ENCODE measurements at places on chromosomes 7 and 10.

GRCh38 chr10:4058514-4059029 lies 273.6 kb upstream of the KLF6 start:
- no peak for DNase-seq

DNA sequence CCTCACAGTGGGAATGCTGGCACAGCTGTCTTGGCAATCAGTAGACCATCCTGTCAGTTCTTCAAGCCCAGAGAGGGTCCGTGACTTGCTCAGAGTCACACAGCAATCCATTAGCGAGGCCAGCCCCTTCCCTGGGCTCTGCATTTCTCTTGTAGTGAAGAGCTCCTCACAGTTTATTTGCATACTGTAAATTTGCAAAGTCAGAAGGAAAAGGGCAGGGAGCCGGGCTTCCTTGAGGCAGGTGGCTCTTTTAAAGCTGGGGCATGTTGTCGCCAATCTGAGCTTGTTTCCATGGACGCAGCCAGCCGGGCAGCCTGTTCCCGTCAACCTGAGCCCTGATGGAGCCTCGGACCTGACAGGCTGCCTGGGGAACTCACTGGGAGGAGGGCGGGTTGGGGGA lies 123.4 kb downstream of the CUX1 start:
- no peak for DNase-seq

DNA sequence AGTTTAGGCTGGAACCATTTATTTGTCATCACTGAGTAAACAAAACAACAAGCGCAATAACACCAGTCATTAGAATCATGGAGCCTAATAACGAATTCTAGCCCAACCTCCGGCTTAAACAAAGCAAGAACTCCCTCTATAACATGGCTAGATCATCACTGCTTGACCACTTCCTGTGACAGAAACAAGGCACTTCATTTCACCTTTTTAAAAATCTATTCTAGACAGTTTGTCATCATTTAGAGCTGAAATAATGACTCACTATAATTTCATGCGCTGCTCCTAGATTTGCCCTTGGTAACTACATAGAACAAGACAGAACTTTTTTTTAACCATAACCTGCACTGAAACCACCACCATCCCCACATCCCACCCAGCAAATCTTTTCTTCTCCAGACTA lies 81.3 kb downstream of the OSBPL3 start:
- DNase-seq, result no peak

DNA sequence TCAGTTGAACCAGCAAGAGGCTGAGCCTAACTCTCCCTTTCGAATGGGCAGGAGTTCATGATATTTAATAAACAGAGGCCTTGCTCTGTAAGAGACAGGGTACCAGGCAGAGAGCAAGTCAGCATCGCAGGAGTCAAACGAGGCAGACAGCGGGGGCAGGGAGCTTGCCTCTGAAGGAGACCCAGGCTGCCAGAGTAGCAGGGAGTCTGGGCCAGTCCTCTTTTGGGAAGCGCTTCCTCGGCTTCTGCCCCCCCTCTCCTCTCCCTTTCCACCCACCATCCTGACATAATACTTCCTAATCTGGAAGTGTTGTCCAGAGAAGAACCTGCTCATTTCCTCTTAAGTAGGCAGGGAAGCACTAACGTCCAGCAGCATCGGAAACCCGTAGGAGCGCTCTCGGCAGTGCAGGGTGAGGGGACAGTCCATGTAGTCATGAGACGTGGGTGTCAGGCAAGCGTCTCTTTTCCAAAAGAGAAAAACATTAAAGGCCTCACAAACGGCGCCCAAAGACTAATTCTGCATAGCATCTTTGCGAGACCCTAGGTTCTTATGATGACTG lies 171.1 kb downstream of the EGFR start:
- no peak for DNase-seq

DNA sequence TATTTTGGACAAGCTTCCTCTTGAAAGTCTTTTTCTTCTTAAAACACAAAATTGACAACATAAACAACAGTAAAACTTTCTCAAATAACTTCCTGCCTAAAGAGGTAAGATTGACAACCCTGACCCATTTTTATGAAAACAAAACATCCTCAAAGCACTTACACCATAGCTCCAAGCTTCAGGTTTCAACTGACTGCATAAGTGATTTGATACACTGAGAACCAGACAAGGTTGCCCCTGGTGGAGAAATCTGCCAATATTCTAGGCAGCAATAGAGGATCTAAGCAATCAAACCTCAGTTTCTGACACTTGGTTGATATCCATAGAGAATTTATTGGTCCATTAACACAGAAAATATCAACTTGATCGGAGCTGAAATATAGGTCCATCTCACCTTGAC lies 147.8 kb downstream of the ELAPOR2 start:
- DNase-seq, result no peak

- DNase-seq, result no peak
Measured at GRCh38 chr10:125700355-125700911, 17.5 kb upstream of the TEX36 start.

- DNase-seq, result no peak
Measured at GRCh38 chr7:96016056-96016586, 243.8 kb downstream of the DYNC1I1 start.

- DNase-seq, result peak; percentile 65
Measured at GRCh38 chr7:135147341-135147898, 452 bp upstream of the TMEM140 start.

GRCh38 chr10:131978366-131978765 lies 3.4 kb downstream of the BNIP3 start:
- DNase-seq, result no peak

DNA sequence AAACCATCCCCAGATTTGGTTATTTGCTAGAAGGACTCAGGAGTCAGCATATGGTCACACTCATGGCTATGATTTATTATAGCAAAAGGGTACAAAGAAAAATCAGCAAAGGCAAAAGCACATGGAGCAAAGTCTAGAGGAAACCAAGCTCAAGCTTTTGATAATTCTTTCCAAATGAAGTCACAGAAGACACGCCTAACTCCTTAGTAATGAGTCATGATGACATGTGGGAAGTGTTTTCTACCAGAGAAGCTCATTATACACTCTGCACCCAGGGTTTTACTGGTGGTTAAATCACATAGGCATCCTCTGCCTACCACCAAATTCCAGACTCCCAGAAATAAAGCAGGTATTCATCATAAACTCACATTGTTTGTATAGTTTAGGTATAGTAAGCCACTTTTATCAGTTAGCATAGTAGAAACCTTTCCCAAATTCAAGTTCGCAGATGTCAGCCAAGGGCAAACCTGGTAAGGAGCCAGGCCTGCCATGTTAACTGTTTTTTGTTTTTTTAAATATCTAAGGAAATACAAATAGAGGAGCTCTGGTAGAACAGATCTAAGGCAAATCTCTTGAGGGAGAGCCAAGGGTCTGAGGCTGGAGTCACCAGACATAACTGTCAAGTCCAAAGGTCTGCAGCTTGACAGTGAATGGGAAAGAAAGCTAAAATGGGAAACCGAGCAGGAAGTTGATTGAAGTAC lies 15.4 kb upstream of the HIBADH start:
- no peak for DNase-seq

GRCh38 chr10:110737886-110738634 lies 93.9 kb downstream of the RBM20 start:
- DNase-seq, result no peak

DNA sequence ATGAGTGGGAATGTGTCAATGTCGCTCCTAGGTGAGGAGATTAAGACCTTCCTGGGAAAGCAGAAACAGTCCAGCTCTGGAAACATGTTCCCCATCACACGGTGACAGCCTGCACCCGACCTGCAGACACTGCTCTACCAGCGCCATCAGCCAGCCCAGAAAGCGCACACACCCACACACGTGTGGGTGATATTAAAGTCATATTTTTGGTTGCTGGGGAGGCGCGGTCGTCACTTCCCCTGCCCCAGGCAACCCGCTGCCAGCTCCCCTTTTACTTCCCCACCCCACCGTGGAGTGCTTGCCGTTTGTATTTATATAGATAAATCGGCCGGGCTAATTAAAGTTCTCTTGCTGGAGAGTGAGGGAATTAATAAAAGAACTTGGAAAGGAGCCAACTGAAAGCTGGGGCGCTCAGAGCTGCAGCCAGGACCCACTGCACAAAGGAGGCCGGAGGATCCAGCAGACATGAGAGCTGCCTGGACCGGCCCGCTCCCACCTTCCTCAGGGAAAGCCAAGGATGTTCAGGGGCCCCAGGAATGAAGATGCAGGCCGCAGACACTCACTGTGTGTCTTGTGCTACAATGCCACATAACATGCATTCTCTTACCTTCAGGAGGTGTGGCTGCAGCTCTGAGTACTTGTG lies 145.2 kb upstream of the UNC5B start:
- no peak for DNase-seq

DNA sequence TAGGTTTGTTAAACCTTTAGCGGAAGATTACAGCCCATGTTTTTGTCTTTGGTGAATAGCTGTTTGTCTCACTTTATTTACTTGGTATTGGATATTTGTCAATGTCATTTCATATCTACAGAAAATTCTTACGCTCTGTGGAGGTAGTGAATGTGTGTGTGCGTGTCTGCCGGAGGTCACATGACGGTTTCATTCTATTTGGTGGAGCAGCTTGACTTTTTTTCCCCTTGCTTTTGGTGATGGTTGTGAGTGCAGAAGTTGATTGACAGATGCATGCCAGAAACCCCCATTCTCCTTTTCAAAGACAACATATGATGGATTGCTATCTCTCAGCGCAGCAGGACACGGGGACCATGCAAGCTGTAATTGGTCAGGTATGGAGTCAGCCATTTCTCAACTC lies at the start of gene POU6F2:
Gene POU6F2 (plus strand): TSS at position 225 of the 400 bp plus-strand sequence. CDS start 45 bp downstream, at position 270.
- no peak for DNase-seq

DNA sequence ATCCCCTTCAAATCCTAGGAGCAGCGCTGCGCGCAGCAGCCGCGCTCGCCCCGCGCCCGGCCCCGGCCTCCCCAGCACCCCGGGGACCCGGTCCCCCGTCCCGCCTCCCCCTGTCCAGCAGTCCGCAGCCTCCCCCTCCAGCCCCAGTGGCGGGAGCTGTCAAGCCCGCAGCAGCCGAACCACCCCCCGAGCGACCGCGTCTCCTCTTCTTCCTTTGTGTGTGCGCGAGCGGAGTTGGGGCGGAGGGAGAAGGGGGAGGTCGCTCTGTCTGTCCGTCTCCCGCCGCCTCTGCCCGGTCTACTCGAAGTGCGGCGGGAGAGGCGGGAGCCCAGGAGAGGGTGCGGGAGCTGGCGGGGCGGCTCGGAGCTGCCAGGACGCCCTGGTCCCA lies 375 bp upstream of the CHN2 start:
- DNase-seq, result no peak

GRCh38 chr7:75817116-75817515 lies 3.5 kb upstream of the CCL24 start:
- DNase-seq, result no peak

DNA sequence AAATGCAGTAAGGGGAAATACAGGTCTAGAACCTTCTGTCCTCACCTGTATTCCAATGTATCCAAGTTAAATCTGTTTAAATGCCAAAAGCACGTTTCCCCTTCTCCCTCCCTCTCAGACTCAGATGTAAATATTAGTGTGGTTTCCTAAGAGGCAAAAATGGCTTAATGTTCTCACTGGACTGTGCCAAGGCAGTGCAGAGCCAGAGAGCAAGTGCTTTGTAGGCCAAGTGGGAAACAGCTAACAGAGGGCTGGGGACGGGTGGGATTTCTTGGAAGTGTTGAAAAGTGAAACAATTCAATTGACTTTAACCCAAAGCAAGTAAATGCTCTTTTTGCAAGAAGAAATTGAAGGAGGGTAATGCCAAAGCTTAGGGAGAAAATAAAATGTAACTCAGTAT lies 103.1 kb downstream of the GSAP start:
- DNase-seq, result no peak

DNA sequence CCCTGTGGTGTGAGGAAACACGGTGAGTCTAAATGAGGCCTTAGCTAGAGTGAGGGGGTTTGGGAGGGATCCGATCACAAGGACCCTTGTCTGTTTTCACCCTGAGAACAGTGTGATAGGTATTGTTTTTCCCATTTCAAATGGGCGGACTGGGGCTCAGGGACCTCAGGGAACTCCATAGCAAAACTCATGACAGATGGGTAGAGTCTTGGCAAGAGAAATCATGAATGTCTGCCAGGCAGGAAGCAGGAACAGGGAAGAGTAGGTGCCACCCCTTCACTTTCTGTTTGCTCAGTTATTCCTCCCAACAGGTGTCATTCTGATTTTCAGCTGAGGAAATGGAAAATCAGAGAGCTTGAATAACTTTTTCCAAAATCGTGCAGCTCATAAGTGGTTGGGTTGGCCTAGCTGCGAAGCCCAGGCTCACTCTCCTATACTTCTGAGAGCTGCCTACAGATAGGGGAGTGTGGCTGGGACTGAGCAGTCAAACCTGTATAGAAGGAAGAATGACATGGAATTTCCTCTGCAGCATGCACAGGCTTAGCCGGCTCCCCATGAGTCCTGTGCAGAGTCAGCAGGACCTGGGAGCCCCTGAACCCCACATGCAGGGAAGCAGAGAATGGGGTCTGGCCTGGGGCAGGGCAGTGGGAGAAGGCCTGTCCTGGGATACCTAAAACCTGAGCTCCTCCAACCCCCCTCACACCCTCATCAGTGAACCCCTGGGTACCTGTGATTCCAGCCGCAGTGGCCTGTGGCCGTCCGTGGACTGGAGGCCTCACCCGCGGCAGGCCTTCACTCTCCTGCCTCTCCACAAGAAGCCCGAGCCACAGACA lies 17.6 kb upstream of the C10orf105 start:
- DNase-seq, result no peak

- no peak for DNase-seq
Measured at GRCh38 chr7:130181263-130181605, 24.0 kb downstream of the TMEM209 start.

GRCh38 chr7:1693991-1694524 lies 24.0 kb downstream of the ELFN1 start:
- DNase-seq, result peak; percentile 31

GRCh38 chr7:116522247-116522646 lies 2.6 kb upstream of the CAV1 start:
- no peak for DNase-seq

- DNase-seq, result no peak
Measured at GRCh38 chr10:58838561-58839208, 326.0 kb downstream of the BICC1 start.

DNA sequence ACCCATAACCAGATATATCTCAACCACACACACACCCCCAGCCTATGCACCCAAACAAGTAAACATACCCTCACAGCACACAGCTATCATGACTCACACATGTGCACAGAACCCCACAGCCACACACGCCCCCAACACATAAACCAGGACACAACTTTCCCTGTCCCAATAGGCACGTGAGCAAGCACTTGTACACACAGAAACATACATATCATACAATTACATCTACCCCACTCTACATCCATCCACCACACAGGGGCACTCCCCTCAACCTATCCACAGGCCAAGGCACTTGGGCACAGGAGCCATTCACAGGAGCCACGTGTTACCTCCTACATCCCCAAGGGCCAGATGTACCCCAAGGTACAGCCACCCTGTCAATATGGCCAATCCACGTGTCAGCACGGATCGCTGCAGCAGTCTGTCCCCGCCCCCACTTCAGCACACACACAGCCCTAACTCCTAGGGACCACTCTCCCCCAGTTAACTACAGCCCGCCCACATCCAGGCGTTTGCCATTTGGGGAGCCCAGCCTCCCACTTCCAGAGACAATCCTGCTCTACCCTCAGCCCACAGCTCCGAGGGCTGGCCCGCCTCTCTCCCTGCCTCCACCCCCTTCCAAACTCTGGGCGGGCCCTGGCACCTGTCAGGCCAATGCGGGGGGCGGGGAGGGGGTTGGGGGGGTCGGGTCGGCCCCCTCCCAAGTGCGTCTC lies 163.5 kb downstream of the SH3PXD2A start:
- no peak for DNase-seq

GRCh38 chr10:27504808-27505460 lies 830 bp downstream of the RAB18 start:
- peak; percentile 23 for DNase-seq

GRCh38 chr10:11019724-11020547 lies 2.3 kb downstream of the CELF2 start:
- no peak for DNase-seq

- DNase-seq, result no peak
Measured at GRCh38 chr7:106167439-106168136, 55.5 kb upstream of the SYPL1 start.

GRCh38 chr7:77337456-77337990 lies 78.6 kb downstream of the GSAP start:
- DNase-seq, result no peak

All from pons (tissue), 1 donor.